ENCODE measurements at places on chromosomes 3 and 15. TPM values are rescaled to one million over a fixed set of nuclear protein-coding genes. Genes with fewer than 3 reads are reported as not detected.

DNA sequence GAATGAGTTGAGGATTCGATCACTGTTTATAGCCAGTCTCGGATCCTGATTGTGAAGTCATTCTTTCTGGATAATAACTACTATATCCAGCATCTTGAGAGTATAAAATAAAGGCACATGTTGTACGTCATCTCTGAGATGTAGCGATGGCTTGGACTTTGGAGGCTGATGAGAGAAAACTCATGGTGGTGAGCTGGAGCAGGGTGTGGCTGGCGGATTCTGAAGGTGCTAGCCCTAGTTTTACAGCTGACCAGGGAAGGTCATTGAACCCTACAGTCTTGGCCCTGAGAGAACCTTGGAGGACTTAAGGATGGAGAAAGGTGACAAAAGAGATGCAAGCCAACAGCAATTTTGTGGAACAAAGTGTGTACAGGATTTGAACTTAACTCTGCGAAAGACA, 153.8 kb downstream of the IGF1R start:
- DNase-seq = no peak

- no peak for DNase-seq
Measured at GRCh38 chr3:66819993-66820501, 178.1 kb upstream of the KBTBD8 start.

DNA sequence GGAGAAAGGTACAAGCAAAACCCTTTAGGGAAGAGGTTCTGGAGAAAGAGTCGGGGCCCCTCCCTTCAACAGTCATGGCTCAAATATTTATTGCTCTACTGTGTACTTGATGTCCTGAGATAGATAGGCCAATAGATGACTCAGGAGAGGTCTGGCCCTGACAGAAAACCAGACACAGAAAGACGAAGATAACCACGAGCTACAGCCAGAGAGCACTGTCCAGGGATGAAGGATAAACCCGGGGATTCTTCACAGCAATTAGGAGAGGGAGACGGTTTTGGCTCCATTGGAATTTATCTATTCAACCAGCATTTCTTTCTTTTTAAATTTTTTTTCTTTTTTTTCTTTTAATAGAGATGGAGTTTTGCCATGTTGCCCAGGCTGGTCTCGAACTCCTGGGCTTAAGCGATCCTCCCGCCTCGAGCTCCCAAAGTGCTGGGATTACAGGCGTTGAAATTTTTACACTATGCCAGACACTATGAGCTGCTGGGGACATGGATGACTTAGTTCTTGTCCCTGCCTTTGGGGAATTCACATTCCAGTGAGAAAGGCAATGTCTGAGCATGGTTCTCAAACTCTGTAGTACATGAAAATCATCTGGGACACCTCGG, 4.6 kb upstream of the CIDEC start:
- no peak for DNase-seq

DNA sequence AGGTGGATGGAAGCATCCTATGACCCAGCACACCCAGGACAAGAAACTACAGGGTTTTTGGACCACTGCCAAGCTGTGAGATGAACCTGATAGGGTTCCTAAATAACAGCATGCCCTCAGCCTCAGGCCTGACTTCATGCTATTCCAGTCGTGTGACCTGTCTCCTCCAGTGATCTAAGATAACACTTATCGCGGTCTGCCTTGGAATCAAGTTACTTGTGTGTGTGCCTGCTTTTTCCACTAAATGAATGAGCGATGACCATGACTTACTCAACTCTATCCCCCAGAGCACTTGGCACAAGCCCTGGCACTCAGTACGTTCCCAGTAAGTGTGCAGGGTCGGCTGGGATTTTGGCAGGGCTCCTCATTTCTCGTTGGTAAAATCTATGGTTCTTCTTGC, 172.7 kb upstream of the TP63 start:
- DNase-seq = peak; percentile 22

DNA sequence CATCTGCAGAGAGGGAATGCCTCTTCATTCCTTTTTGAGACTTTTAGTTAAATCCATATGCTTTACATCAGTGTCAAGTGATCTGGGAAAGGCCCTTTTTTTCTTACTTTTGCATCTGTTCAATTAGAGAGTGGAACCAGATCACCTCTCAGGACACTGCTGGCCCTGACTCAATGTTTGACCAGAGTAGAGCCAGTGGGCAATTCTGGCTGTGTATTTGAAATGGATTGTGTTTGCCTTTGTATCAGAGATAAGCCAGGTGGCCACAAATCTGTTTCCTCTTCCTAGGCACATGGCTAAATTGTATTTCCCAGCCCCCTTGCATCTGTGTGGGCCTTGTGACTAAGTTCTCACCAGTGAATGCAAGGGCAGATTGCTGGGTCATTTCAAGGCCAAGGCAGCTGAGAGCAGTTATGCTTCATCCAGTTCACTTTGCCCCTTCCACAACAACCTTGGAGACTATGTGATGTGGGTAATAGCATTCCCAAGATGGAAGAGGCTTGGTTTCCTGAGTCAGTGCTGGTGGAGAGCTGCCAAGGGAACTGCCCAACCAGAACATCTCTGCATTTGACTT, 75.6 kb upstream of the CACNA2D3 start:
- DNase-seq = peak; percentile 71

DNA sequence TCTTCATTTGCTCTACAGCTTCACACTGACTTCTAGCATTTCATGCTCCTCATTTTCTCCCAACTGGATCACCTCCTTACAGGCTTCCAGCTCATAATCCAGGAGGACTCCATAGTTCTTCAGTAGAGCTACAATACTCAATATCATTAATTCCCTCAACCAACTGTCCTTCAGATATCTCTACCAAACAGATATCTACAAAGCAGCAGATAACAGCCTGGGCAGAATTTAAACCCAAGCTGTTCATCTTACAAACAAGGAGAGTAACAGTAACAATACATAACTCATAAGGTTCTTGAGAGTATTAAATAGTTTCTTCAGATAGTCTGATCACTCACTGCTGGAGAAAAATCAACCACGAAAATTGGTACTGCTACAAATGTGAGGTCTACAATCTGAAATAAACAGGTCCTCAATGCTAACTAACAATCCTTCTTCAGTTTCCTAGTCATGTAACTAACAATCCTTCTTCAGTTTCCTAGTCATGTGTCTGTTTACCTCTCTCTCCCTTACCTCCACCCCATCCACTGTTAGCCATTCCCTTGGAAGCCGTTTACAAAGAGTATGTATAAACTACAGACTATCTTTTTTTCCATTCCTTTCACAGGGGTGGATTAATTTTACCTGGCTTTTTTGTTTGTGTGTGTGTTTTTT, 5.0 kb downstream of the PEAK1 start:
- DNase-seq = no peak

DNA sequence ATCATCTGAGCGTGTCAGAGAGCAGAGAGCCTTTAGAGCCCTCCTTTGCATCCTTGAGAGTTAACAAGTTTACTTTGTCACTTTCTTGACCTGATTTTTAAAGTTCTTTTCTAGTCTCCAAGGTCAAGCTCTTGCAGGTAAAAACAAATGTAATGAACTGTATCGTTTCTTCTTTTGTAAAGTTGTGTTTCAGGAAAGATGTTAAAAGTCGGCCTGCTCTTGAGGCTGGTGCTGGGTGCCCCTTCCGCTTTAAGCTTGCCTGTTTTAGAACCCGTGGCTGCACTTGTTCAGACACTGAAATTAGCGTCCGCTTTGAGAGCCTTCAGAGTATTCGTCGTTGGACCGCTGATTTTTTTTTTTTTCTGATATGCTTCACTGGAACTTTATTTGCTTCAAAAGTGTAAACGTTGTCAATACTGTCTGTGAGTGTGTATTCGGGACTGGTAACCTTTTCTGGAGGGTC, 52.6 kb upstream of the ULK4 start:
- DNase-seq = peak; percentile 74

GRCh38 chr15:43763819-43764446, 12.8 kb downstream of the ELL3 start:
- DNase-seq = no peak

DNA sequence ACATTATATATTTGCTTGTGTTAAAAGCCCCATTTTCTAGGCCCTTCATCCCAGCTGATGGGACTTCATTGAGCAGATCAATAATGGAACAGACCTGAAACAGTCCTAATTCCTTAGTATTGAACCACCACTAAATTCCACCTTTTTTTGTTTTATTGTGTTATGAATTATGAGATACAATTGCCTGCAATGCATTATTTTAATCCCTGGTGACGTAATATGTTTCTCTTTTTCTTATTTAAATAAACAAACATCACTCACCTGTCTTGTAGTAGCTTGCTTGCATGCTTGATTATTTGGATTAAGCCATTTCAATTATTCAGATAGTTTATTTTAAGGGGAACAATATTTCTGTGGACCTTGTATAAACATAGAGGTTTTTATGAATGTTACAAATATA, 40.7 kb upstream of the GMNC start:
- DNase-seq = no peak

DNA sequence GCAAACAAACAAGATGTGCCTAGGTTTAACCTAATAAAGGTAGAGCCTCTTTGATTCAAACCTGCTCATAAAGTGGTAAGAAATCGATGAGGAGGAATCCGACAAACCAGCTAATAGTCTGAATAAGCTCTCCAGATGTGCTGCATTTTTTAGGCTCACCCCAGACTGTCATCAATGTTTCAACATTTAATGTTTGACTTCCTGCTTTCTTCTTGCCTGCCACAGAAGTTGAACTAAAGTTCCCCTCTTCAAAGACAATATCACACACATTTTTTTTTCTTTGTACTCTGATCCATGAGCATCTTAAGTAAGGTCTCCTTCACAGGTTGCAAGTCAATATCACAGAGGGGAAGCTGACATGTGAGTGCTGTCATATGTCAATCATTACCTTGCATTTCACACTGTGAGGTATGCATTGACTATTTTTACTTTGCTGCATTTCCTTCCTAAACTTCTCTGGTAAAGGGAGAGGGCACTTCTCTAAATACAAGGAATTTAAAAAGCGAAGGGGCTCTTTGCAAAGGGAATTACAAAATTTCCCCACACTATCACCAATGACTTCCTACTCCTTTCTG, 172.3 kb upstream of the MCTP2 start:
- no peak for DNase-seq

GRCh38 chr15:94098921-94099573, 132.3 kb upstream of the MCTP2 start:
- DNase-seq = no peak

DNA sequence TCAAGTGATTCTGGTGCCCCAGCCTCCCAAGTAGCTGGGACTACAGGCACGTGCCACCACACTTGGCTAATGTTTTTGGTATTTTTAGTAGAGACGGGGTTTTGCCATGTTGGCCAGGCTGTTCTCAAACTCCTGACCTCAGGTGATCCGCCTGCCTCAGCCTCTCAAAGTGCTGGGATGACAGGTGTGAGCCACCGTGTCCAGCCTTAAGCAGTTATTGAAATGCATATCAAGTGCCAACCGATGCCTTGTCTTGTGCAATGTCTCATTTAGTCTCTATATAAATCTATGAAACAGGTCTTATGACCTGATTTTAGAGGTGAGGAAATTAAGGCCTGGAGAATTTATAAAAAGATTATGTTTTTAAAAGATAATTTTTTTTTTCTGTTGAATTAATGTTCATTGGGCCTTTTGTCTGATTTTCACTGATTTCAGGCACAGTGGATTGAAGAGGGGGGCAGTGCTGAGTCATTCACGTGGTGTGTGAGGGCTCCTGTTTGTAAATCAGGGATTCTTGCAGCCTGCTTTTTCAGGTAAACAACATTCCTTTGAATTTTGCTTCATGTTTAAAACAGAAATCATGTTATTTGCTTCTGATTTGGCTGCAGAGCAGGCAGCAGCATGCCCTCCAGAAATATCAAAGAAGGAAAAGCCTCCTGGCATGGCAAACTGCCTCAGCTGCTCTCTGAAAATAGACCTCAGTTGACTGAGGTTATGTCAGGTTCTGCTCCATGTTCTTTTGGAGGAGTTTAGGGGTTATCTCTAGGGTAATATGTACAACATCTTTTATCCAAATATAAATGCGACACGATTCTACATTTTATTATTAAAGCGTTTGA, 407.0 kb upstream of the RGMA start:
- no peak for DNase-seq

- no peak for DNase-seq
Measured at GRCh38 chr3:156388497-156389448, 166.1 kb downstream of the SSR3 start.

Gene MESP1
- total RNA-seq = not detected

Gene LRTM1
- not detected for total RNA-seq

Gene CCR9
- total RNA-seq = not detected

Gene OXTR
- not detected for total RNA-seq

Gene MINAR1
- 1.3 TPM for total RNA-seq

Gene GMPS
- total RNA-seq = 26.8 TPM
